ENCODE measurements at places on chromosomes 7 and 10. TPM values are rescaled to one million over a fixed set of nuclear protein-coding genes. Genes with fewer than 3 reads are reported as not detected.

The OPN1SW gene
- total RNA-seq: not detected

The RADIL gene
- 1.7 TPM for total RNA-seq

The ZNF425 gene
- 1.3 TPM for total RNA-seq

The ATG9B gene
- 0.65 TPM for total RNA-seq

The OR9A2 gene
- total RNA-seq: not detected

The PIK3CG gene
- total RNA-seq: not detected

The CYP26C1 gene
- total RNA-seq: not detected

The CAMK1D gene
- 9.4 TPM for total RNA-seq

The CDC14C gene
- not detected for total RNA-seq

The CTAGE4 gene
- 0.05 TPM for total RNA-seq

The PRKG1 gene
- total RNA-seq: not detected

The GPR26 gene
- not detected for total RNA-seq

The PTF1A gene
- not detected for total RNA-seq

The LIPJ gene
- total RNA-seq: not detected

The MCM10 gene
- total RNA-seq: 23.8 TPM

The TRIM8 gene
- total RNA-seq: 55.2 TPM

The FAM25C gene
- 1.7 TPM for total RNA-seq

The OR6B1 gene
- not detected for total RNA-seq

The FRMD4A gene
- 3.0 TPM for total RNA-seq

Data from A549 treated with dexamethasone at 1 μM for 4 hours (cell line).